Activated gamma-delta T cell treated with anti-CD3 and anti-CD28 coated beads, Interleukin-2, amount 50 U/mL, for 16 hours (primary cell): ENCODE measurements at places on chromosomes 3 and 15.

DNA sequence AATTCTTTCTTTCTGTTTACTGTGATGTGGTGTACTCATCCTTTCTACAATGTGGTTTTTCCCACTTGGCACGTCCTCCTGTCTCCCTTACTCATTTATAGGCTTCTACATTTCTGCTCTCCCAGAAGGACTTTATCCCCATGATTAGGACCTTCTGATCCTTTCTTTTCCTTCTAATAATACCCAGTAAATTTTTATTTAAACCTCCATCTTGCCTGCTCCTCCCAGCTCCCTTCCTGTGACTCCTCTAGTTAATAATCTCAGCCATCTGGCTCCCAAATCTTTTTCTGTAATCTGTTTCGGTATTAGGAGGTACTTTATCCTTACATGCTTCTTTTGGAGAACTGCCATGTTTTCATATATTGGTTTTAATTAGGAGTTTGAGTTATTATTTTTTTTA is 11.2 kb upstream of the P2RY1 start:
- no peak for DNase-seq

GRCh38 chr3:78338405-78338804 is 1298.5 kb downstream of the ROBO2 start:
- no peak for DNase-seq

GRCh38 chr15:58229297-58229768 is 91.2 kb downstream of the AQP9 start:
- DNase-seq = no peak

DNA sequence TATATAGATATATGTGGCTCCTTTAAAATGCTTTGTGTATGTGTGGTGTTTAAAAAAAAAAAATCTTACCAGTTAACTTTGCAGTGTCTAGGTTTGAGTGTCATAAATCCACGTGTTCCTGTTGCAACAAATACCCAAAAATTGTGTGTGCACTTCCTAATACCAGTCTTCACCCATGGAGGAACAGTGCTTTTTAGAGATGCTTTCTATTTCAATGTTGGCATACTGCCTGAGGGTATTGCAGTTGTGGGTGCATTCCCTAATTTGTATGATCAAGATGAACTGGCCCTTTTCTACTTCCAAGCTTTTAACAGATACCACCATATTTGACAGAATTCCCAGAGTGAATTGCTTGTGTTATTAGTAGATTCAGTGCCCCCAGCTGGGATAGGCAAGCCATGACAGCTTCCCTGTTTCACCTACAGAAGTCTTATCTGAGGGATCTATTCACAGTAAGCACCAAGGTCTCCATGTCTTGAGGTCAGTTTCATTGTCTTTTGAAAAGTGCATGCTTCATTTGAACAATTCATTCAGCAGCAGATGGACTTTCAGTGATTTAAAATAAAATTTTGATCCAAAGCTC is 68.9 kb upstream of the GOLGA6B start:
- no peak for DNase-seq

GRCh38 chr15:70507772-70508371 is 255.5 kb downstream of the UACA start:
- no peak for DNase-seq

- DNase-seq = no peak
Measured at GRCh38 chr3:52827441-52827840, 3.0 kb downstream of the ITIH4 start.

- no peak for DNase-seq
Measured at GRCh38 chr3:114584734-114585371, 291.0 kb downstream of the TIGIT start.
